ENCODE measurements at places on chromosomes 2 and 18.

GRCh38 chr2:98729652-98730051, 1.3 kb downstream of the MGAT4A start:
- DNase-seq, result no peak

DNA sequence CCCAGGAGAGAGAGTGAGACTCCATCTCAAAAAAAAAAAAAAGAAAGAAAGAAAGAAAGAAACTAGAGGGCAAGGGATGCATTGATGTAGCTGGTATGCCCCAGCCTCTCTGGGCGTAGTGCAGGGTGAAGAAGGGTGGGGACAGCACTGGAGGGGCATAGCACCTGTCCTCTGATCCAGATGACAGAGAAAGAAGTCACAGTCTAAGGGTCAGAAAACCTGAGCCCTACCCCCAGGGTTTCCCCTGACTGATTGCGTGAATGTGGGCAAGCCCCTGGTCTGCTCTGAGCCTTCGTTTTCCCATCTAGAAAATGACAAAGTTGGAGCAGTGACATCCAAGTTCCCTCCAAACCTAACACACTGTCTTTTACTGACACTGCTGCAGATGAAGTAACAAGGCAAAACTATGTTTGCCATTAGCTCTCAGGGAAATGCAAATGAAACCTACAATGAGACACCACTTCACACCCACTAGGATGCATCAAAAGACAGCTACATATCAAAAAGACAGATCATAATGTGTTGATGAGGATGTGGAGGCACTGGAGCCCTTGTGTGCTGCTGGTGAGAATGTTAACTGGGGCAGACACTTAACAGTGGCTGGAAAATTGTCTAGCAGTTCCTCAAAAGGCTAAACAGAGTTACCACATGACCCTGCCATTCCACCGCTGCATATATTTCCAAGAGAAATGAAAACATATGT, 19.5 kb upstream of the YWHAQ start:
- no peak for DNase-seq

DNA sequence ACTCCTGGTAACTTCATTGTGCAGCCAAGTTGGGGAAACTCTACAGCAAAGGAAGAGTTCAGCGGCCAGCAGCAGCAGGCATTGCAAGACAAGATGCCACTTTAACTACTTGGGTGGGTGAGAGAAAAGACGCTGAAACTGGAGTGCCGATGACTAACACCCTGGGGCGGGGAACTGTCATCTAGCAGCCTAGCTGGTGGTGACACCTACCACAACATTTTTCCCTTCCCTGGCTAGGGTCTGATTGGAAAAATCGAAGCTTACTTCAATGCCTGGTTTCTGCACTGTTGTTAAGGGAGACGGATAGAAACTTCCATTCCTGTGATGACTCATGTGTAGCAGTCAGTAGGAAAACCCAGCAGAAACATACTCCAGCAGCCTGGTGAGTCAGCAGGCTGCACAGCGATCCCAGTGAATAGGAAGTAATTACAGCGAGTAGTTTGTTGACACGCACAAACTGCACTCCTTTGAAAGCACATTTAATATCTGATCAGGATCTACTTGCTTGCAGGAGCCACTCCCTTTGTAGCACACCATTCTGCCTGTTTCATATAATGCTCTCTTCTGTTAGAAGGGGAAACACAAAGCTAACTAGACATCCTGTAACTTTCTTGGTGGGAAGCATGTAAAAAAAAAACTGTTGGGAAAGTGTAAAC, 62.1 kb upstream of the MAPRE2 start:
- peak; percentile 80 for DNase-seq

DNA sequence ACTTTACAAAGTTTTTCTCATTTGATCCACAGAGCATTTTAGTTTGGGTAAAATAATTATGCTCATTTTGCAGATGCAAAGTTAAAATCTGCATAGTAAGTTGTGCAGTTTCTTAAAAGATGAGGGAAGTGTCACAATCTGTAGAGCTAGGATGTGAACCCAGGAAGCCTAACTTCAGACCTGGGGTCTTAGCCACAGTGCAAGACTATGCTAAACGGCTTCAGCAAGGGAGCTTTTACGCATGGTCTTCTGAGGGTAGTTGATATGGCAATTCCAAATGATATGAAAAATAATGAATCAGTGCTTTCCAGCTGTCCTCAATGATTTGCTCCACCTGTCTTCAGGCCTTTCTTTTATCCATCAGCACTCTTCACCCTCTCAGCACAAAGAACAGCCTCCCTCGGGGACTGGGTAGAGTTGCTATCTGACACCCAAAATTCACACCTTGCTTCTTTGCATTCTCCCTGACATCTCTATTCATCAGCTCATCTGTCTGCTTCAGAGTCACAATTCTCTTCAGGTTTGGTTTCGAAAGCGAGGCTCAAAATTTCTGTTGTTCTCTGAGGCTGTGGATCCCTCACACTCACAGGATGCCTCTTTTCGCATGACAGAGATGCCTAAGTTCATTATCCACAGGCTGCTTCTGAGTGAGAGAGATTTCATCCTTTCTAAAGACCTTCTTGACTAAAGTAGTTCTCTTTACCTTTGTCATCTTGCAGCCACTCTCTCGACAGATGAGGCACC, 302.5 kb downstream of the NRXN1 start:
- no peak for DNase-seq

- peak; percentile 46 for DNase-seq
Observed at GRCh38 chr2:101251844-101252407, 760 bp upstream of the CNOT11 start.
